ENCODE measurements at places on chromosomes 5 and 9.

DNA sequence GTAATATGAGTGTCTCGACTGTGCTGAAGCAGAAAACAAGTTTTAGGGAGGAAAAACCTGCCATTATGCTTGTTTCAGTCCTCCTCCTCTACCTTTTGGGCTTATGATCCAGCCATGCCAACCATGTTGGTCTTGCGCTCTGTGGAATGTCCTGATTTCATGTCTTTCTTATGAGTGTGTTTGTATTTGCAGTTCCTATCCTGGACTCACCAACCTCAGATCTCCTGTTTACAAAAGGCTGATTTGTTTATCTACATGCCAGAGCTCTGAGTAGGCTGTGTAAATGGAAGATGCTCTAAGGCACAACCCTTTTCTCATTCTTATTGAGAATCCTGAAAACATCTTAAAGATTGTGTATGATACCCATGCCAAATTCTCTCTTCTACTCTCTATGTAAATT lies 138.6 kb downstream of the ARHGEF28 start:
- no peak for DNase-seq

DNA sequence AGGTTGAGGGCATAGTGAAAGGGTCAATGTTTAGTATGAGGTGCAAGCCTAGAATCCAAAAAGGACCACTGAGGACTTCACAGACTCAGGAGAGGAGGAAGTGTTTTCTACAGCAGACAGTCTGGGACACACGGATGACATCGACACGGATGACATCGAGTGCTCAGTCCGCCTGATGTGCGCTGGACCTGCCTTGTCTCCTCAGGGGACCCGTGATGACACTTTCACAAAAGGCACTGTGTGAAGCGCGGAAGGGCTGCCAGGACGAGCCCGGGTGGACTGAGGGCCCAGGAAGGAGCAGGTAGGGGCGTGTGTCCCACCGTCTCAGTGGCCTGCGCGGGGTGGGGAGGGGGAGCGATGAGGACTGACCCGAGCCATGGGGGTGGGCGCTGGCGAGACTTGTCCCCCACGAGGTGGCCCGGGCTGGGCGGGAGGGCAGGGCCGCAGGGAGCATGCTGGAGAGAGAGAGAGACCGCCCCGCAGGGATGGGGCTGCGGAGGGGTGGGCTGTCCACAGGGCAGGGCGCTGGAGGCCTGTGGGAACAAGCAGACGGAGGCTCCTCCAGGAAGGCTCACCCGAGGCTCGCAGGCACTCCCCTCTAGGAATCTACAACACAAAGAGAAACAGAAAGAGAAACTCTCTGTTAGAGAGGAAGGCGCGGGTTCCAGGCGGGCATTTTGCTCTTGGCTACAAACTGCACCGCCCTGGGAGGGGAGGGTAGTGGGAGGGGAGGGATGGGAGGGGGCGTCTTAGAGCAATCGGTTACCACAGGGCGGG lies 54.9 kb downstream of the USP20 start:
- no peak for DNase-seq

- DNase-seq = no peak
These were observed 58.0 kb downstream of the SLC22A5 start for GRCh38 chr5:132427281-132428146.

- no peak for DNase-seq
These were observed 271.8 kb downstream of the FANCC start for GRCh38 chr9:95045751-95046150.

DNA sequence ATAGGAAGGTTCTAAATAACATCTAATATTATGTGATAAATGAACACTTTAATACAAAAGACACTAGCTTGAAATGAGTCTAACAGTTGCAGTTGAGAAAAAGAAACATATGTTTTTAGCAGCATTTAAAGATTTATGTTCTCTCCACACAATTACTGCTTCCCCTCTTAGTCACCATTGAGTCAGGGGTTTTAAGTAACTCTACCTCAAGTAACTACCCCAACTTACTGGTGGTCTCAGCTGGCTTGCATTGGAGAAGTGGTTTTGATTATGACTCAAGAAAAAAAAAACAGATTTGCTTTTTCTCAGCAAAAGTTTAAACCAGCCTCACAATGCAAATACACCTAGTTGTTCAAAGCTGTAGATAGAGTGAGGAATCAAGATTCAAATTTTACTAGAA lies 1216.5 kb upstream of the CDH9 start:
- no peak for DNase-seq

GRCh38 chr9:37034305-37034937 lies 353 bp upstream of the PAX5 start:
- DNase-seq = no peak

DNA sequence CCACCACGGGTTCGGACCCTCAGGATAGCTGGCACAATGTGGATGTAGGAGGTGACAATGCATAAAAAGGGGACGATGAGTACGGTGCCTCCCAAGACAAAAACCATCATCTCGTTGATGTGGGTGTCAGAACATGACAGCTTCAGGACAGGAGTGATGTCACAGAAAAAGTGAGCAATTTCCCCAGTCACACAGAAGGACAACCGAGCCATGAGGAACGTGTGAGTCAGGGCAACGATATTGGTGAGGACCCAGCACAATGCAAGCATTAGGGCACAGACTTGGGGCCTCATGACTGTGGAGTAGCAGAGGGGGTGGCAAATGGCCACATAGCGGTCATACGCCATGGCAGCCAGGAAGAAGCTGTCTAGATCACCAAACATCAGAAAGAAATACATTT lies 491 bp downstream of the OR1N1 start:
- no peak for DNase-seq

DNA sequence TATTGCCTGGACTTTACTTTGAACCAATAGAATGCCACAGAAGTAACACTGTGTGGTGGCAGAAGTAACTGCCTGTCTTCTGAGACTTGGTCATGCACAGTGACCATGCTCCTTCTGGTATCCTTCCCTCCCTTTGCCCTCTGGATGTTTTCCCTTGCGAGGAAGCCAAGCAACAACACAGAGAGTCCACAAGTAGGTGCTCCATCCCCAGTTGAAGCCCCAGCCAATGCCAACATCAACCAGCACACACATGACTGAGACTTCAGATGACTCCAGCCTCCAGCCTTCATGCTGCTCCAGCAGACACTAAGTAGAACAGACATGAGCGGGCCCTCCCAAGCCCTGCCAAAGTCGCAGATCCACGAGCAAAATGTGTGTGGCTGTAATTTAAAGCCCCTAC lies 129.6 kb downstream of the EPB41L4A start:
- DNase-seq = no peak

GRCh38 chr5:78286290-78286689 lies 8.2 kb downstream of the AP3B1 start:
- no peak for DNase-seq

DNA sequence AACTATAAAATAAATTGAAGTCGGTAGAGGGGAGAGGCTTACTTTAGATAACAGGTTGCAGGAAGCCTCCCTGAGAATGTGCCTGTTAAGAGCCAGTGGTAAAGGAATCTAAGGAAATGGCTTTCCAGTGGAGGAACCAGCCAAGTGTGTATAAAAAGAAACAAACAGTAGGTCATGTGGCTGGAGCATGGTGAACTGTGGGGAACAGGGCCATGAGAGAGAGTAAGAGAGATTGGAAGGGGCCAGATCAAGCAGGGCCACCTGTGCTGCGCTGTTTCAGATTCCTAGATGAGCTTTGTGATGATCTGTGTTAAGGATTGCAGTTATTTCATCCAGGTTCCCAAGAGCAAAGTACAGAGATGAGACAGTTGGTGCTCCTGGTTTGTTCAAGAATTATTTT lies 152.7 kb upstream of the SGCD start:
- DNase-seq = no peak

GRCh38 chr9:120882935-120883607 lies 6.1 kb upstream of the PHF19 start:
- DNase-seq = no peak

- DNase-seq = no peak
These were observed 70.5 kb upstream of the NTRK2 start for GRCh38 chr9:84598921-84599636.

GRCh38 chr9:5879419-5880181 lies 11.1 kb upstream of the MLANA start:
- DNase-seq = no peak

Measured in stimulated activated CD4-positive, alpha-beta T cell treated with anti-CD3 and anti-CD28 coated beads, TNF-alpha, amount 100 ng/mL, for 48 hours (primary cell).